ENCODE measurements at places on chromosomes 5 and 9.

DNA sequence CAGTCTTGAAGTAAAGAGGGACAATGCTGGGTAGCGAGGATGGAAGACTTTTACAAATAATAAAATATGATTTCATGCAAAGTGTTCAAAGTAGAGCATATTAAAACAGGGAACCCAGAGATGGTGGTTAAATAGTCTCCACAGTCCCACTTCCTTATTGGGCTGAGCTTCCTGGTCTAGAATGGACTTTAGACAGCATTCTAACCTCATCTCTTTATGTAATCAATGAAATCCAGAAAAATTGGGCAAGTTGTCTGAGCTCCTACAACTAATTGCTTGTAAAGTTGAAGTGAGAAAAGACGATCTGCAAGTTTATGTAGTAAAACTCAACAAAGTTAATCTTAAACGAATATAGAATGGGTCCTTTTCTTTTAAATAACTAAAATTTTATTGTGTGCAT, 328.9 kb downstream of the PJA2 start:
- DNase-seq, result no peak

- no peak for DNase-seq
These were observed 247.0 kb upstream of the SLC30A5 start for GRCh38 chr5:68846828-68847227.

- DNase-seq, result no peak
These were observed 216.2 kb downstream of the TRIO start for GRCh38 chr5:14359069-14360043.

GRCh38 chr9:14618836-14619420, 74.3 kb downstream of the ZDHHC21 start:
- no peak for DNase-seq

DNA sequence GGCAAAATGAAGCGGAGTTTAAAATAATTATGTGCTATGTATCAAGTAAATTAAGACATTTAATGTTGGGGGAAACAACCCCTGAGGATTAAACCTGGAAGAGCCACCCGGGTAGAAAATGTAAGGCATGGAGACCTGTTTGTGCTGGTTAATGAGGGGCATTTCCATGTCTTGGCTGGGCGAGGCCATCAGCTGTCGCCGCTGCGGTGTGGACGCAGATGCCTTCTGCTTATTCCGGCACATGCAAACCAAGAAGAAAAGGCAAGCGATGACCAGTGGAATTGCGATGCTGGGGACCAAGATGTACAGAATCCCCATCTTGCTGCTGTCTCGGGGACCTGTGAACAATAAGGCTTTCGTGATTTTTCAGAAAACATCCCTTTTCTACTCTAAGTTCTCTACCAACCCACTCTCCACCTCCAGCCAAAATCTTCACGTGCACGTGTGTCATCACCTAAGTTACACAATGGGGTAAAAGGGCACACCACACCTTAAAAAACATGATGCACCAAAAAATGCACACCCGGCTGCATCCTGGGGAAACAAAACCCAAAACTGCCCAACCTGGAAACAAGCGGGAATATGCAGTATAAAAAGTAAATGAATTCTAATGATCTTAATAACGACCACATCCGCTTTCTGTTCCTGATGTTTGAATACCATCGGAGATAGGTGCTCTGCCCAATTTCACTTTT, 223.5 kb downstream of the ROR2 start:
- DNase-seq, result no peak

DNA sequence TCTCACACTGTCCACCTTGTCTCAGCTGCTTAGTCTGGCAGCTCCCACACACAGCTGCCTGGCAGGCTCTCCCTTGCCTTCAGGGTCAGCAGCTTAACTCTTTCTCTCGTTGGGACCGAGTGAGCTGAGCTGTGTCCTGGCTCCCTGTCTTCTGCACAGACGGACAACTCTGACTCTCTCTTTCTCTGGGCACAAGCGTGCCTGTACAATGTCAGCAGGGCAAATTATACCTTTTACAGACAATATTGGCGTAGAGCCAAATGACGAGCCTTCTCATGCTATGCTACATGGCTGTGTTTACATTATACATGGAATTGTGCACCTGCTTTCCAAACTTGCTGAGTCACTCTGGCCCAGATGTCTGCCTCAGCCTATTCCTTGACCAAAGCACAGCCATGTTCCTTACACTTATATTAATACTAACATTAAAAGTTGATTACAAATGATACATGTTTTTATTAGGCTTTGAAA, 188.6 kb downstream of the CYLC2 start:
- DNase-seq, result no peak

GRCh38 chr9:100472268-100472667, 681 bp upstream of the TMEFF1 start:
- no peak for DNase-seq

DNA sequence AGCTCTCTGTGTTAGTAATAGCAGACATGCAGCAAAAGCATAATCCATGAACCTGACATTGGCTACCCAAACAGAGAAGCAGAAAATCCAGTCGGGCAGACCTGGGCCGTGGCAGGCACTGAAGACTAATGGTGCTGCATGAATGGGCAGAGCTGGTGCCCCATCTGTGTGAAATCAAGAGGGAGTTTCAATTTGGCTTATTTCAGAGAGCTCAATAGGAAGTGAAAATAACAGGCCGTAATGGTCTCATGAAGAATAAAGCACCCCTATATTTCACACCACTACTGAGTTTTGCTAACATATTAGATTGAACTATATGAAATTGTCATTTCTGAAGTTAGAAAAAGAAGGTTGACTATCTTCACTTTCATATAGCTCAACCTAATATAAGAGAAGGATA, 149.7 kb downstream of the ENC1 start:
- DNase-seq, result no peak
